ENCODE measurements at places on chromosomes 7 and 10.

GRCh38 chr10:69659241-69660038 is 29.4 kb downstream of the FAM241B start:
- no peak for DNase-seq

GRCh38 chr7:120979765-120980499 is 8.6 kb upstream of the CPED1 start:
- no peak for DNase-seq

- DNase-seq: no peak
Observed at GRCh38 chr10:62433901-62434300, 59.7 kb downstream of the ZNF365 start.

- DNase-seq: no peak
Observed at GRCh38 chr7:55019691-55020465, 1.1 kb downstream of the EGFR start.

GRCh38 chr7:95535662-95536061 is 49.9 kb downstream of the ASB4 start:
- no peak for DNase-seq

DNA sequence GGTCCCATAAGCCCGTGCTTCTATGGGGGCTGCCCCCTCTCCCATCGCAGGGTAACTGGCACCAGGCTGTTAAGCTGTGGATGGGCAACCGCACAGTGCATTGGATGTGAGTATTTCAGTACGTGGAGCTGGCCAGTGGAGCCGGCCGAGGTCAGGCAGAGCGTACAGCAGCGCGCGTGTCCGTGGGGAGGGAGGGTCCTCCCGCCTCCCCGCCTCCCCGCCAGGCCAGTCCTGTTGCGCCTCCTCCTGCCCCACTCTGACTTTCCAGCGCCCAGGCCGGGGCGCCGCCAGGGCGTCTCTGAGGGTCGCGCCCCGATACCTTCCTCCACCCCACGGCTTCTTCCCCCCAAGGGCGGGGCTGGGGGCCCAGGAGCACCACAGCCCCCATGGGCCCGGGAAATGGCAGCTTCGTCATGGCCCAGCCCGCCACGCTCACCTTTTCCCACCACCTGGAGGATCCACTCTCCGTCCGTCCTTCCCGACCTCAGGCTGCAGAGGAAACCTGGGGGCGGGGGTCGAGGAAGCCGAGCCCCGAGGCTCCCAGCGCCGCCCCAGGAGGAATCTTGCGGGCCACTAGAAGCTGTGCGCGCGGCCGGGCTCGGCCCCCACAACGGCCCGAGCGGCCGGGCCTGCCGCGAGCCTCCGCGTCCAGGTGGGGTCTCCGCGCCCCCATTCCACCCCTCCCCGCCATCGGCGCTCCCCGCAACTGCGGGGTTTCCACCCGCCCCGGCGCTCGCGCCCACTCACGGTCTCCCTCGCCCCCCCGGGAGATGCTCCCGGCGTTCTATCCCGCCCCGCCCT is 831 bp upstream of the PFKP start:
- no peak for DNase-seq

DNA sequence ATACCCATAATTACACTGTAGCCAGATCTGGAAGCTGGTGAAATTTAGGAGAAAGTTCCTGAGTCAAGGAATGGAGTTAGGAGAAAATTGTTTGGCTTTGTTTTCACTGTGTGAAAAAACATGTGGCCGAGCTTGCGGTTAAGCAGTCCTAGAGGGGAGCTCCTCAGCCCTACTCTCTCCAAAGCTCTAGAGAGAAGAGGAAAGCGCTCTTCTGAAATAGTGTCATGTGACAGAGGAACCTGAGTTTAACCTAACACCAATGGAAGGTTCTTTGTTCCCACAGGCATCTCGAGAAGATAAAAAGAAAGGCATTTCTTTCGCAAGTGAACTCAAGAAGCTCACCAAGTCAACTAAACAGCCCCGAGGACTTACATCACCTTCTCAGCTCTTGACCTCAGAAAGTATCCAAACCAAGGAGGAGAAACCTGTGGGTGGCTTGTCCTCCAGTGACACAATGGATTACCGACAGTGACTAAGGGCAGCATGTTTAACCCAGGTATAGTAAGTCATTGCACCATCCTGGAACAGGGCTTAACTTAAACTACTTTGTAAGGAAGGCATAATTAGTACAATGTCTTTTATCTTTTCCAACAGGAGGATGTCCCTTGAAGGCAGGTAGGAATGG is 38.0 kb downstream of the NOC3L start:
- DNase-seq: no peak

- no peak for DNase-seq
Observed at GRCh38 chr10:16905320-16905719, 88.1 kb upstream of the RSU1 start.

GRCh38 chr10:78044179-78044578 is 10.5 kb downstream of the RPS24 start:
- no peak for DNase-seq

- no peak for DNase-seq
Observed at GRCh38 chr7:122864838-122865237, 21.4 kb downstream of the CADPS2 start.

- no peak for DNase-seq
Observed at GRCh38 chr7:49623943-49624342, 149.5 kb upstream of the VWC2 start.
